ENCODE measurements at places on chromosomes 12 and 14.

DNA sequence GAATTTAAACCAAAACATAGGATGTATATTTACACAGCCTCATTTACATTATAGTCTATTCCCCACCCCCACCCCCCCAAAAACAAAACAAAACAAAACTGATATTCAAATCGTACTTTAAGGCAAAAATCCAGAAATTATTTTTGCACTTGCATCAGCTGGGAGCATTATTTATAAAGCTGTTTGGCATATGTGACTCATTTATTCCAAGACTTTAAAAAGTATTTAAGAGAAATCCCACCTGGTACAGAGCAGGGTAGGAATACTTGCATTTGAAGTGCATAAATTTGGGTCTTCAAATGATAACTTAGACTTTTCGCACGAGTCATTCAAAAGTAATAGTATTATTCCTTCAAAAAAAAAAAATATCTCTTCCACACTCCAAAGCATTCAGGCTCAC is 1.1 kb downstream of the KLHL28 start:
- no peak for DNase-seq

GRCh38 chr12:25829192-25829591 is 129.3 kb upstream of the RASSF8 start:
- no peak for DNase-seq

- no peak for DNase-seq
Measured at GRCh38 chr12:58262796-58263195, 321.4 kb downstream of the ATP23 start.

- no peak for DNase-seq
Measured at GRCh38 chr12:98743362-98743953, 98.4 kb downstream of the APAF1 start.

GRCh38 chr12:468671-469389 is 9.1 kb downstream of the B4GALNT3 start:
- no peak for DNase-seq

Measured in NCI-H1436 treated with DMSO at 0.1 percent for 48 hours (cell line).